Stimulated activated CD8-positive, alpha-beta memory T cell treated with anti-CD3 and anti-CD28 coated beads, Interleukin-15, amount 100 ng/mL, for 24 hours (primary cell): ENCODE measurements at places on chromosomes 2 and 18.

DNA sequence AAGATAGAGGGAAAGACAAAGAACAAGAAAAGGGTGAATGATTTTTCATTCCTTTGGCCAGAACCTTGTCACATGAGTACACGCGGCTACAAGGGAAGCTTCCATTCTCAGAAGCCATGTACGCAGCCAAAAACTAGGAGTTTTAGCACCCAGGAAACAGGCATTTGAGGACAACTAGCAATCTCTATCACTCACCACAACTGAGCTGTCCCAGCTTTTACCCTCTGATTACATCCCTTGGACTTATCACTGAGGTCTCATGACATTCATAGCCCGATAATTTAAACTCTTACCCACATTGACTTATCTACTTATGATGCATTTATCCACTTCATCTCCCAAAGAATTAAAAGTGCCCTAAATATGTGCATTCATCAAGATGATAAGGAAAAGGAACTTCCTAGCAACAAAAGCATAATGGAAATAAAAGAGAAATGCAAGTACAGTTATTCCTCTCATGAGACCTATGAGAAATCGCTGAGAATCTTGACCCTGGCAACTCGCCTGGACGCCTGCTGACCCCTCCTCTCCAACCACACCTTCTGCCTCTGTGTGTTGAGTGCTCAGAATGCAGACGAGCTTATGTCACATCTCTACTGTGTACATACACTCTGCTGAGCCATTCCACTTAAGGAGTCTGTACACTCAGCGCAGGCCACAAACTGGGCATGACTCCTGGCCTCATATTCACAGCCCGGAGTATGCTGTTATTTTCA is 28.7 kb upstream of the MFSD6 start:
- DNase-seq = no peak

DNA sequence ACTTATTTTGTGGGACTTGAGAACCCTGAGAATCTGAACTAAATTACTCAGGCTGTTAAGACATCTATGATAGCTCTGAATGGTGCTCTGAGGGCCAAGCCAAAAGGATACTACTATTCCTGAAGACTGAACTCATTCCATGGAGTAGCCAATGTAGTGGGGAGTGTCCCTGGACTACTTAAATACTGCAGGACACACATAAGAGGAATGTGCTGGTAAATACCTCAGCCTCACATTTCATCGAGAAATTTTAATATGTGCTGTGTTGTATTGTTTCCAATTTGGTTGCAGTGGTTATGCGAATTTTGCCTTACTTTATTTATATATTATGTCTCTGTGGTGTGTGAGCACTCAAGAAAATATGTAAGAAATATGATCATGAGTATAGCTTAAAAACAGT is 264.4 kb upstream of the FIGN start:
- DNase-seq = no peak

DNA sequence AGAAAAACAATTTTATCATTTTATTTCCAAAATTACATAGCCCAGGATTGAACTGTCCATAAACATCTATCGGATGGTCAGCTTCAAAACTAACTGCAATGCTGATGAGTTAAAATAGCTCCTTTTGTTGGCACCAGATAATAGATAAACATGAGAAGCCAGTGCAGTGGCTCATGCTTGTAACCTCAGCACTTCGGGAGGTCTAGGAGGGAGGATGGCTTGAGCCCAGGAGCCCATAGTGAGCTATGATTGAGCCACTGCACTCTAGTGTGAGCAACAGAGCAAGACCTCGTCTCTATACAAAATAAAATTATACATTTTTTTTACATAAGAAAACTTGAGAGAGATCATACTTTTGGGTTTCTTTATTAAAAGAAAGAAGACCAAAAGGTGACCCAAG is 34.6 kb upstream of the IMPA2 start:
- DNase-seq = no peak

GRCh38 chr2:106363791-106364190 is 104.4 kb downstream of the RGPD3 start:
- no peak for DNase-seq

DNA sequence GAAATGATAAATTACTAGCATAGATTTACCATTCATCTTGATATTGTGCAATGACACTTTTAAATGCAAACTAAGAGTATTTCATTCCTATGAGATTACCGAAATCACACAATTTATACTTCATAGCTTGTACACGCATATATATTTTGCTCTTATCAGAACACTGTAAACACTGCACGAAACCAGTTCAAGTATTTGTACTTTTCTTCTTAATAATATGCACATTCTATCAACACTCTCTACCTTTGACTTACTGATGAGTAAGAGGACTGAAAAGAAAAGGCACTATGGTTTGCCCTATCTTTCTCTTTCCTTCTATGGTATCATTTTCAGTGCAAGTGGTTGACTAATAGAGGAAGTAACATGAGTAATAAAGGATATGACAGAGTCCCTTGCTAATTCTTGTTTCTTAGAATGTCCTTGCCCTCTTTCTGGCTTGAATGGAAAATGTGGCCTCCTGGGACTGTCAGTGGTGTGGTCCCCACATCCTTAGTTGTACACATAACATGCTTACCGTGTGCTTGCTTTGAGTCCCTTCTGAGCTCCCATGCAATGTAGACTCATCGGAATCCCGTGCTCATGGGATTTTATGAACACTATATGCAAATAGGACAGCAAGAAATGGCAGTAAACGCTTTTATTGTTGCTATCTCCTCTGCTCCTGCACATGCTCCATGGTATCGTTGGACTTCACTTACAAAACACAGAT is 363.5 kb upstream of the TNP1 start:
- DNase-seq = no peak

GRCh38 chr18:49486134-49486533 is 900 bp downstream of the C18orf32 start:
- no peak for DNase-seq

DNA sequence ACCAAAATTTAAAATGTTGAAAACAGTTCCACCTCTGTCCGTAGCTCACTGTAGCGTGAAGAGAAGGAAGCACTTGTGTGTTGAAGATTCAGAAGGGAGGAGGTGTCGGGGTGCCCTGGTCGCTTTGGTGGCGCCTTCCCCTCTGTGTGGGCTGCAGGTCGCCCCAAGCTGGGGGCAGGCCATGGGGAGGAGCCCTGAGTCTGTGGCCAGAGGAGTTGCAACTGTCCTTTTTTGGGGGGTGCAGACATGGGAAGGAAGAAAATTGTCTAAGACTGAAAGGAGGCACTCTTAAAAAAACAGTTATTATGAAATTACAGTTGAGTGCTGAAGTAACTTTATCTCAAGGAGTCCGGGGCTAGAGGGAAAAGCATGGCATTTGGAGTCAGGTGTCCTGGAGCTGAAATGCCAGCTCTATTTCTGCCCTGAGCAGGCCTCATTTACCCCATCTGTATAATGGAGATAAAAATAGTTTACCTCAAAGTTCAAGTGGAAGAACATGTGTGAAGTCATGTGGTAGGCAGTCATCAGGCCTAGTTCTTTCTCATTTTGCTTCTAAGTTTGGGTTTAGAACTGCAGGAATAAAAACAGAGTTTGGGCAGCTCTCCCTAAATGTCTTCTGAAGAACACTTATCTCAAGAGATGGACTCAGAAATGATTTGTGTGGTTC is 82.1 kb downstream of the RNF144A start:
- DNase-seq = no peak
